ENCODE measurements at places on chromosomes 12 and 14.

- DNase-seq = no peak
Measured at GRCh38 chr12:58668871-58669270, 251.4 kb downstream of the LRIG3 start.

GRCh38 chr12:101877806-101878242, 444 bp downstream of the DRAM1 start:
- no peak for DNase-seq

- DNase-seq = no peak
Measured at GRCh38 chr12:13175499-13175898, 21.0 kb upstream of the EMP1 start.

GRCh38 chr14:69753860-69754259, 13.1 kb upstream of the SRSF5 start:
- no peak for DNase-seq

DNA sequence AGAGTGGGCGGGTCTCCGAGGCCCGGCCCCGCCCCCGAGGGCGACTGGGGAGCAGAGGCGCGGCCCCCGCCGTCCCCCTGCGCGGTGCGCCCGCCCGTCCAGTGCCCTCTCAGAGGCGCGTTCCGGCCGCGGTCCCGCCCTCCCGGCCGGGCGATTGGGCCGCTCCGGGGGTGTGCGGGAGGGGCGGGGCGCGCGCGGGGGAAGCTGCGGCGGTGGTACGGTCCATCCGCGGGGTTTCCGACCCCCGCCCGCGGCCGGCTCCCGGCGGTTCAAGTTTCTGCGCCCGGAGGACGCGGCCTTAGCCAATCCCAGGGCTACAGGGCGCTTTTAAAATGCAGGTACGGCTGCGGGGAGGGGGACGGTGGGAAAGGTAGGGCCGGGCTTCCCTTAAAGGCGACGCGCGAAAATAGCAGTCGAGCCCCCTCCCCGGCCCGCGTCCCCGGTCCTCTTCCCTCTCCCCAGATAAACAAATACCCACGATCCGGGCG, 315 bp upstream of the CCDC85C start:
- peak; percentile 93 for DNase-seq

Data from gastrocnemius medialis (tissue), 4 donors.